ENCODE measurements at places on chromosomes 12 and 14.

DNA sequence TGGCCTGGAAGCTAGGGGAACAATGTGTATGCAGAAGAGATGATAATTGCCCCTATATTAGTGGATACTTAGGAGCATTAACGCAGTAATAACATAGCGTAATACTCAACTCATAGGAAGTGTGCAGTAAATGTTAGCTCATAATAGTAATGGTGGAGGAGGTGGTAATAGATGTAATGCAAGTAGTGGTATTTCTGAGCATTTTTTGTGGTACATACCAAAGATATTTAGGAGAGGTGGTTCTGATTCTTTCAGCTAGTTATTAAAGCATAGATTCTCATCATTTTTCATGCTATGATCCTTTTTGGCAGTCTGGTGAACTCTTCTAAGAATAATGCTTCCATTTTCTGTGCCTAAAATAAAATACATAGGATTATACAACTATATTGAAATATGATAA, 233.1 kb downstream of the PTPRO start:
- DNase-seq, result no peak

- no peak for DNase-seq
These were observed 173.5 kb upstream of the FRMD6 start for GRCh38 chr14:51478175-51478621.

DNA sequence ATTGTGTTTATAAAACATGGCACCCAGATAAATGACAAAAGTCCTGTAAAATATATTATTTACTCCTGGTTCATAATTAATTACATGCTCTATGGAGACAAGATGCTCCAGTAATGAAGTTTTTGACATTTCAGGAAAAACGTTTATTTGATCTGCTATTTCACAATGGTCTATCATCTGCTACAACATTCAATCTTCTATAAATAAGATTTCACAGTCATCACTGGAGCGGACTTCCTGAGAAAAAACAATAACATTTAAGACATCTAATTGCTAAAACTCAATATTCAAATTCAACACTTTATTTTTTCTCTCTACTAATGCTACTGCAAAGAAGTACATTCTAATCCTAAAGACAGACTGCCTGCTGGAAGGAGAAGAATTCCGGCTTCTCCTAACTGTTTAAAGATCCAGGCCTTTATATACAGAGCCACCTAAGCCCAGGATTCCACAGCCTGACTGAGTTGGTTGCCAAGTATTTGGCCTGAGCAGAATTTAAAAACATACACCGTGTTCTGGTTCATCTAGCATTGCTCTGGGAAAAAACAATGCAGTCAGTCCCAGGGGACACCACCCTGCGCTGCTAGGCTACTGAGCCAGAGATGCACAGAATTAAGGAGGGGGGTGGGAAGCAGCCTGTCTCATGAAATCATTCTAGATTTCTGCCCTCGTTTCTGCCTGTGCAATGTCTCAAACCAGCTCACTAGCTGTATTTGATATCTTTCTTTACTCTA, 58.0 kb downstream of the TMTC1 start:
- peak; percentile 24 for DNase-seq

DNA sequence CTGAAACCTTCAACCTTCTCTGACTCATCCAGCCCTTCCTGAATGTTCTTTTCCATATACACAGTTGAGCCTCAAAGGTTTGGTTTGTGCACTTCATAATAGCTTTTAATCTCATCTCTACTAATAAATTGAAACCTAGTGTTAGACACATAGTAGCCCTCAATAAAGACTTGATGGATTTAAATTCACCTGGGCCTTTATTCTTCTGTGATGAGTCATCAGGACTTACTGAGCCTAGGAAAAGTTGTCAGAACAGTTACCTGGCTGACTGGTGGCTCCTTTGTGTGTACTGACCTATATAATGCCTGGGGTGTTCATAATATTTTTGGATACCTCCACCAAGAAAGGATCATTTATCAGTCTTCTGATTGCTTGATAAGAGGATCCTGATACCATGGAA, 86.4 kb upstream of the NTF3 start:
- no peak for DNase-seq

- no peak for DNase-seq
These were observed 86.3 kb downstream of the ASCL1 start for GRCh38 chr12:103043531-103044486.

GRCh38 chr14:91078095-91078737, 17.8 kb upstream of the RPS6KA5 start:
- no peak for DNase-seq

- DNase-seq, result no peak
These were observed 32.4 kb downstream of the PTPN21 start for GRCh38 chr14:88522393-88522792.

GRCh38 chr14:78509516-78509915, 339.3 kb downstream of the NRXN3 start:
- no peak for DNase-seq
